ENCODE measurements at places on chromosomes 7 and 10.

DNA sequence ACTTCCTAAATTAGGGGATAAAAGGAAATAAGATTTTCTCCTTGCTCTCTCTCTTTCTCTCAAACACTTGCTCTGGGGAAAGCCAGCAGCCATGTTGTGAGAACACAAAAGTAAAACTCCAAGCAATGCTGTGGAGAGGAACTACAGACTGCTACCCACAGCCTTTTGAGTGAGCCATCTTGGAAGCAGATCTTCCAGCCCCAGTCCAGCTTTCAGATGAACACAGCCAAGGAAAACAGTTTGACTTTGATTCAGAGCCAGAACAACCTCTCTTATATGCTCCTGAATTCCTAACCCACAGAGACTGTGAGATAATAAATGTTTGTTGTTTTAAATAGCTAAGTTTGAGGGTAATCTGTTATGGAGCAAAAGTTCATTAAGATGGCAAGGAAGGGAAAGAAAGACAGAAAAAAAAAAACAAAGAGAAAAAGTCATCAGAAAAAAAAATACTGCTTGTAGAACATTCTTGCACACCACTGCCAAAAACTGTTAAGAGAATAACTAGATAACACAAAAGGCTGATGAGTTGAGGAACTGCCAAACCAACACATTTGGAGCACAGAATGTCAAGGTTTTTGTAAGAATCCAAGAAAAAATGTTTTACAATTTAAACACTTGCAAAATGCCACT lies 20.9 kb upstream of the PRKAR2B start:
- DNase-seq, result no peak

DNA sequence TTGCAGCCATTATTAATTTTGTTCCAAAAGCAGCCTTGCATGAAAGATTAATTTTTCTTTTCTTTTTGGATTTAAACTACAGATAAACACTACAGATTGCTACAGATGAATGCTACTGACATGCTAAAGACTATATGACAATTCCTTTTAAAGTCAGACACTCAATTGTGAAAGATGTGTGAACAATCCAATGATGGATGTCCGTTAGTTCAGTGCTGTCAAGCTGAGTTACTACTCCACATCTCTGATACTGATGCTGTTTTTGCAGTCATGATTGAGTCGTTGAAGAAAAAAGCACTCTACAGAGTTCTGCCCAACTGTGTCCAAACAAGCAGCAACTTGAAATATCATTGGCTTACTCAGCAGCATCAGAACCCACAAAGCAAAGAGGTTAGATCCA lies 146.8 kb downstream of the OTUD1 start:
- DNase-seq, result no peak

GRCh38 chr10:8193546-8193945 lies 139.1 kb downstream of the GATA3 start:
- DNase-seq, result no peak

DNA sequence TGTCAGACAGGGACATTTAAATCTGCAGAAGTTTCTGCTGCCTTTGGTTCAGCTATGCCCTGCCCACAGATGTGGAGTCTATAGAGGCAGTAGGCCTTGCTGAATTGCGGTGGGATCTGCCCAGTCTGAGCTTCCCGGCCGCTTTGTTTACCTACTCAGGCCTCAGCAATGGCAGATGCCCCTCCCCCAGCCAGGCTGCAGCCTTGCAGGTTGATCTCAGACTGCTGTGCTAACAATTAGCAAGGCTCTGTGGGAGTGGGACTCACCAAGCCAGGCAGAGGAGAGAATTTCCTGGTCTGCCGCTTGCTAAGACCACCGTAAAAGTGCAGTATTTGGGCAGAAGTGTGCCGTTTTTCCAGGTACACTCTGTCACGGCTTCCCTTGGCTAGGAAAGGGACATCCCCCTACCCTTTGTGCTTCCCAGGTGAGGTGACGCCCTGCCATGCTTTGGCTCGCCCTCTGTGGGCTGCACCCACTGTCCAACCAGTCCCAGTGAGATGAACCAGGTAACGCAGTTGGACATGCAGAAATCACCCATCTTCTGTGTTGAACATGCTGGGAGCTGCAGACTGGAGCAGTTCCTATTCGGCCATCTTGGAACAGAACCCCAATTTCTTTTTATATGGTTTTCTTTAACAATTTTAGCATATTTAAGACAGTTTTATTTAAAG lies 28.4 kb upstream of the VWDE start:
- DNase-seq, result no peak

DNA sequence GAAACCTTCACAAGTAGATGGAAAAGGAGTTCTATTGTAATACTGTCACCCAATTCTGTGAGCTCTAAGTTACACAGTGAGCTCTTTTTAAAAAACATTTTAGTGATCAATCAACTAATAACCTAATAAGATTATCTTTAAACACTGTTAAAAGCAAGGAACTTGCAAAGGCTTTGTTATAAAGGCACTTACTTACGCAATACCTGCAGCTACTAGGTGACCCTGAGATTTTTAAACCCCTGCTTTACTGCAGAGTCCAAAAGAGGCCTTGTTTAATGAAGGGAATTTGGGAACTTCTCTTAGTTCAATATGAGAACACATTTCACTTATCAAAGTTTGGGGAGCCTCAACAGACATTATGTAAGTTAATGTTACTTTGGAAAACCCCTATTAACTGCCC lies 53.3 kb downstream of the P4HA1 start:
- no peak for DNase-seq

DNA sequence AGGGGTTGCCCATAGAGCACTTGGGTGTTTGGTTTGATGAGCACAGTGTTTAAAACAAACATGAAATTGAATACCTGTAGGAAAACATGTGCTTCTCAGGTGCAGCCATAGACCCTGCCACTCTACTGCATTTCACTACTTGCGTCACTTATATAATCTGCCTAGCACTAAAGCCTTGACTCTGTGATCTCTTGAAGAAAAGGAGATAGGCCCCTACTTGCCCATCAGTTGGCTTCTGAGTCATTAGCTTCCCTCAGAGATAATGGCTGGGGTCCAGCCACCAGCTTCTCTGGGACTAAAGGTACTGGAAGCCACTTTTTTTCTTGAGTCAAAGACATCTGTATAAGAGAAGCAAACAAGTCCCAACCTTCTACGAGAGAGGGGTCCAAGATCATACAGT lies 45.9 kb upstream of the BTRC start:
- DNase-seq, result no peak

- DNase-seq, result no peak
These were observed 739.8 kb upstream of the AUTS2 start for GRCh38 chr7:68858497-68858896.
